Bronchial epithelial cell (primary cell): ENCODE measurements at places on chromosomes 7 and 10. TPM values are rescaled to one million over a fixed set of nuclear protein-coding genes. Genes with fewer than 3 reads are reported as not detected.

The VWC2 gene
- total RNA-seq: not detected in 2 replicates

The AKR1E2 gene
- 4.2 and 6.1 TPM in 2 replicates for total RNA-seq

The CDHR1 gene
- total RNA-seq: 0.53 and 0.90 TPM in 2 replicates

The PPP1R9A gene
- 0.79 and 1.0 TPM in 2 replicates for total RNA-seq

The MLXIPL gene
- total RNA-seq: under 0.01 TPM in 1 of 2 replicates, not detected in the other

The MYL10 gene
- not detected in 2 replicates for total RNA-seq

The TLL2 gene
- total RNA-seq: 0.26 TPM in 2 replicates

The HDAC9 gene
- 12.1 and 18.9 TPM in 2 replicates for total RNA-seq

The EVX1 gene
- not detected in 2 replicates for total RNA-seq

The KRIT1 gene
- total RNA-seq: 26.9 and 35.5 TPM in 2 replicates

The ATOH7 gene
- total RNA-seq: under 0.01 TPM in 1 of 2 replicates, not detected in the other

The HOXA10 gene
- total RNA-seq: not detected in 2 replicates

The RUFY2 gene
- 18.7 and 21.4 TPM in 2 replicates for total RNA-seq

The MPP7 gene
- total RNA-seq: 11.1 and 24.6 TPM in 2 replicates

The PFKP gene
- 188 and 196 TPM in 2 replicates for total RNA-seq

The C10orf143 gene
- 0.26 and 1.0 TPM in 2 replicates for total RNA-seq

The FAM221A gene
- 2.6 and 5.0 TPM in 2 replicates for total RNA-seq

The PDE6C gene
- total RNA-seq: not detected in 2 replicates

The GPR158 gene
- total RNA-seq: under 0.01 TPM in 1 of 2 replicates, not detected in the other

The SEMA3A gene
- total RNA-seq: 57.7 and 60.3 TPM in 2 replicates

The ATG9B gene
- under 0.01 and 0.26 TPM in 2 replicates for total RNA-seq

The FKBP6 gene
- total RNA-seq: not detected in 2 replicates

The ZNF398 gene
- 10.0 and 12.5 TPM in 2 replicates for total RNA-seq

The SCART1 gene
- 1.0 and 1.1 TPM in 2 replicates for total RNA-seq

The ARL5B gene
- 16.1 and 18.1 TPM in 2 replicates for total RNA-seq

The NPSR1 gene
- total RNA-seq: not detected in 2 replicates

The UCMA gene
- total RNA-seq: not detected in 2 replicates

The KLHDC10 gene
- 21.3 and 28.9 TPM in 2 replicates for total RNA-seq

The EFCAB10 gene
- total RNA-seq: 0.51 and 0.53 TPM in 2 replicates

The NODAL gene
- under 0.01 TPM in 1 of 2 replicates, not detected in the other for total RNA-seq

The PLXNA4 gene
- under 0.01 TPM in 2 replicates for total RNA-seq

The TRIL gene
- under 0.01 TPM in 1 of 2 replicates, not detected in the other for total RNA-seq

The CREB5 gene
- total RNA-seq: 2.1 and 7.3 TPM in 2 replicates

The PAPOLB gene
- total RNA-seq: under 0.01 TPM in 1 of 2 replicates, not detected in the other

The HTR5A gene
- total RNA-seq: not detected in 2 replicates

The CCL24 gene
- total RNA-seq: not detected in 2 replicates

The PNLIPRP2 gene
- not detected in 2 replicates for total RNA-seq

The DLX6 gene
- not detected in 2 replicates for total RNA-seq

The ITPRID1 gene
- not detected in 2 replicates for total RNA-seq

The PRKG1 gene
- 0.26 and 1.4 TPM in 2 replicates for total RNA-seq

The PTPN20 gene
- 2.1 and 2.9 TPM in 2 replicates for total RNA-seq

The CYP26C1 gene
- under 0.01 TPM in 2 replicates for total RNA-seq

The RSBN1L gene
- 15.4 and 17.9 TPM in 2 replicates for total RNA-seq

The FAM24B gene
- 7.9 and 11.1 TPM in 2 replicates for total RNA-seq

The ZNF716 gene
- not detected in 2 replicates for total RNA-seq

The CALCR gene
- not detected in 2 replicates for total RNA-seq

The UFSP1 gene
- total RNA-seq: 4.2 and 4.7 TPM in 2 replicates

The PRR15 gene
- 1.9 and 2.1 TPM in 2 replicates for total RNA-seq

The GRM8 gene
- total RNA-seq: 0.13 TPM in 1 of 2 replicates, not detected in the other

The OR2A1 gene
- not detected in 2 replicates for total RNA-seq

The NPY gene
- total RNA-seq: not detected in 2 replicates

The ASIC3 gene
- total RNA-seq: under 0.01 and 0.26 TPM in 2 replicates
